ENCODE measurements at places on chromosomes 4 and X.
A peak's percentile ranks its signal among the peaks of the same experiment; 100 is the strongest.

- DNase-seq, result peak; percentile 67
Measured at GRCh38 chrX:1679238-1679637, 64.4 kb downstream of the ASMT start.

GRCh38 chr4:166924424-166924823, 309.9 kb downstream of the SPOCK3 start:
- DNase-seq, result no peak

GRCh38 chr4:121376556-121376955, 4.3 kb downstream of the QRFPR start:
- DNase-seq, result no peak

GRCh38 chr4:163901319-163901718, 406.8 kb downstream of the TMA16 start:
- DNase-seq, result no peak

GRCh38 chr4:102564399-102565059, 63.4 kb downstream of the NFKB1 start:
- peak; percentile 54 for DNase-seq

DNA sequence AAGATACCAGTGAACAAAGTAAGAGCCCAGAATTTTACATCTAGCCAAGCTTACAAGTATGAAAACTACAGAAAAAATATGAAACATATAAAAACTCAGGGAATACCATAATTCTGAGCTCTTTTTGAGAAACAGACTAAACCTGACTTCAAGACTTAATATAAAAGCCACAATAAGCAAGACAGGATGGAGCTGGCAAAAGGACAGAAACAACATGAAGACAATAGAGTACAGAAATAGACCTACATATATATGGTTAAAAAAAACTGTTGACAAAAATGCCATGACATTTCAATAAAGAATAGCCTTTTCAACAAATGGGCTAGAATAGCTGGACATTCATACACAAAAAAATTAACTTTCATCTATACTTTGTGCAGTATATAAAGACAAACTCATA, 49.4 kb downstream of the UBA6 start:
- no peak for DNase-seq

DNA sequence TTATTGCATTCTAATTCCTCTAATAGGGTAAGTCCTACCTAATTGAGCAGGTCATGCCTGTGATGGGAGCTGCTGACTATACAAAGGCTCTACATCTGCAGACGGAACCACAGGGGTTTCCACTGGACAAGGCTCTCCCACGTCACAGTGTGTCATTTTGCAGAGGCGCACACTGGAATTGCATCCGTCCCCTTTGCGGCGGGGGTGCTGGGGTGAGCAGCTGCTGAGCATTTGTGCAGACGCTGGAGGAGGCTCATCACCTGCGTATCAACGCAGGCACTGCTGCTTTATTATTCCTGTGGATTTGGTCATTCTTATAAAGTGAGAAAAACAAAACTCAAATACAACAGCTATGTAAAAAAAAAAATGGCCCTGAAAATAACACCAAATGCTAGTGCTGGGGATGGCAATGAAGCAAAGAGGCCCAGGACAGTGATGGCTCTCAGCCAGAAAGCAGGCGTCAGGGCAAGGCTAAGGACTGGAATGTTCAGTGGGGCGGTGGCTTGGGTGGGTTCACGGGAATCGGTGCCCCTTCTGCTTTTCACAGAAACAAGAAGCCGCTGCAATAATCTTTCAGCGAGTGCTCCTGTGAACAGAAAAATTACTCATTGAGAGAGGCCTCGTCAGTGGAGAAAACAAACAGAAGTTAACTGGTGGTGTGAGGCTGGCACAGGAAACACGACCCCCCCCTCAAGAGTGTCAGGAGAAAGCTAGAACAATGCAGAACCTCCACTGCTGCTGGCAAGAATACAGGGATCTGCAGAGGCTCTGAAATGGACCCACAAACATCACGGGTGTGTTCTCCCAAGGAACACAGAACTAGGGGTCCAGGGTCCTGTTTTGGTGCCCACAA, 67.8 kb downstream of the GATB start:
- no peak for DNase-seq

DNA sequence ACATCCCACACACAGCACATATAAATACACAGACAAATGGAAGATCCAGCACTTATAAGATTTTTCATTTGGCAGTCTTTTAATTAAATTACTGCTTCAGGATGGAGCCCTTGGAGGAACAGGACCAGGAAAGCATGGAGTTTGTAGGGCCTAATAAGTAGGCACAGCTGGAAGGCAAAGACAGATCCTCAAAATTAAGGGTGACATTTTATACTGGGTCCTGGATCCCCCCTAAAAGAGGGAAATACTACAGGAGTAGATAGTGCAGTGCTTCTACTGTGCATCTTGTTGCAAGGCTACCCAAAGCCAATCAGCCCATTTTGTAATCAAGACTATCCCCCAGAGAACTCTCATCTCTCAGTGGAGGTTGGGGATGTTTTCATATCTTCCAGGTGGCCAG, 1860.7 kb upstream of the PCDH10 start:
- DNase-seq, result no peak

DNA sequence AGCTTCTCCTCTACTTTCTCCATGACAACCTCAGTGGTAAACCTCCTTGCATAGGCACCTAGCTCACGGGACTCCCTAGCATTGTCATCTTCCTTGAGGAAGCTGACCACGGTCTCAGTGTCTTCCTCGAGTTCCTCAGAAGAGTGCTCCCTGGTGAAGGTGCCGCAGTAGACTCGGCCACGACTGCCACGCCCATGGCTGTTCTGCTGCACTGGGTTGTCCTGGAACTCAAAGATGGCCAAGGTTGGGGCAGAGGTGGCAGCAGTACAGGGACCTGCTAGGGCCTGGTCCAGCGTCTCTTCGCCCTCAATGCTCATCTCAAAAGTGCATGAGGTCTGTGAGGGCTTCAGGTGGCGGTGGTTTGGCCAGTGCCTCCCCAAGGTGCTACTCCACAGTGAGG, 147.9 kb upstream of the ARHGEF9 start:
- no peak for DNase-seq

DNA sequence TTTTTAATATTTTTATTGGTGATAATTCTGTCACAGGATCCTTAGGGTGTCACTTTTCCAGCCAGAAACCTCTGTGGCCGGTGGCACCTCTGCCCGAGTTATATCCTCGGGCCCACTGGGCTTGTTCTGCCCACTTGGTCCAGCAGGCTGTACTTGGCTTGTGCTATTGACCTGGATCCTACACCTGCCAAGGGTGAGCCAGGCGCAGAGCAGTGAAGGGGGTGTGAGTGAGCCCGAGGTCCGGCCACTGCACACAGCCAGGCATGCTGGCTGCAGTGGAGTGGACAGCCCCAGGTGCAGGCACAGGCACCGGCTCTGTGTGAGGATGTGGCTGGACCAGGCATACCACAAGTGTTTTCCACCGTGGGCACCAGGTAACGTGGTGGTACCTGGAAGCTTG, 54.7 kb upstream of the NUDT6 start:
- no peak for DNase-seq

- DNase-seq, result no peak
Measured at GRCh38 chr4:63169836-63170235, 1239.4 kb downstream of the TECRL start.

DNA sequence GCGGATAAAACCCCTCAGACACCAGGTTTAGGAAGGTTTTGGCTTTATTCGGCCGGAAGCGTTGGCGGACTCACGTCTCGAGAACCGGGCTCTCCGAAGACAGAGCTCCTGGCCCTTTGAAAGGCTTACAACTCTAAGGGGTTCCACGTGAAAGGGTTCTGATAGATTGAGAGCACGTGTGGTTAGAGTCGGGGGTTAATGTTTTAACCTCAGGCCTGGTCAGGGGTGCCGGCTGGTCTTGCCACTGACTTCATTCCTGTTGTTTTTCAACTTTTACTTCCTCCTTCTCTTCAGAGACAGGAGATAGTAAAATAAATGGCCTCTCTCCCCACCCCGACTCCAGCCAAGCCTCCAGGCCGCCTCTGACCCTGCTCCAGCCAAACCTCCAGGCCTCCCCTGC, 4.7 kb upstream of the ASMT start:
- DNase-seq, result no peak

- no peak for DNase-seq
Measured at GRCh38 chr4:6687947-6688878, 5.5 kb upstream of the S100P start.

GRCh38 chrX:115650916-115651315, 89.9 kb downstream of the PLS3 start:
- DNase-seq, result peak; percentile 54

DNA sequence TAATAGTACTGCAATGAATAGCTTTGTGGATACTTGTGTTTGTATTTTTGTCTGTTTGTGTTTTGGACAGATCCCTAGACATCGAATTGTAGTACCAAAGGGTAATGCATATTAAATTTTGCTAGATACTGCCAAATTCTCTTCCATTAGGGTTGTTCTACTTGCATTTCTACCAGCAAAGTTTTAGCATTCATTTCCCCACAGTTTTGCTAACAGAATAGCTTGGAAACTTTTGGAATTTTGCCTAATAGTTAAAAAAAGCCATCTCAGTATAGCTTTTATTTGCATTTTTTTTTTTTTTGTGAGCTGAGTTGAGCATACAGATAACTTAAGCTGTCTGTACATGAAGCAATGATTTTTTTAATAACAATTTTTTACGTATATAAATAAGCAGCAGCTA, 1084.9 kb downstream of the ADGRL3 start:
- no peak for DNase-seq

GRCh38 chrX:120653000-120653399, 23.1 kb upstream of the C1GALT1C1 start:
- DNase-seq, result peak; percentile 15

GRCh38 chrX:150536455-150537116, 31.8 kb upstream of the MTM1 start:
- no peak for DNase-seq

- DNase-seq, result no peak
Measured at GRCh38 chr4:80489798-80490197, 154.3 kb downstream of the CFAP299 start.

GRCh38 chr4:181613200-181613599, 630.0 kb upstream of the TENM3 start:
- no peak for DNase-seq

DNA sequence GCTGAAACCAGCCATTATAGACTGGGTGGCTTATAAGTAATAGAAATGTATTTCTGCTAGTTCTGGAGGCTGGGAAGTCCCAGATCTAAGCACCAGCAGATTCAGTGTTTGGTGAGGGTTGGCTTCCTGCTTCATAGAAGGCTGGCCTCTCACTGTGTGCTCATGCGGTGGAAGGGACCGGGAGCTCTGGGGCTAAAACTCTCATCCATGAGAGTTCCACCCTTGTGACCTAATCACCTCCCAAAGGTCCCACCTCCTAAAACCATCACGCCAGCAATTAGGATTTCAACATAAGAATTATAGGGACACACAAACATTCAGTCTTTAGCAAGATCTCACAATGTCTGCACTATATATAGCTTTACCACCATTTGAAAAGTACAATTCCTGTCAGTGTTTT, 215.2 kb downstream of the CBR4 start:
- DNase-seq, result no peak

DNA sequence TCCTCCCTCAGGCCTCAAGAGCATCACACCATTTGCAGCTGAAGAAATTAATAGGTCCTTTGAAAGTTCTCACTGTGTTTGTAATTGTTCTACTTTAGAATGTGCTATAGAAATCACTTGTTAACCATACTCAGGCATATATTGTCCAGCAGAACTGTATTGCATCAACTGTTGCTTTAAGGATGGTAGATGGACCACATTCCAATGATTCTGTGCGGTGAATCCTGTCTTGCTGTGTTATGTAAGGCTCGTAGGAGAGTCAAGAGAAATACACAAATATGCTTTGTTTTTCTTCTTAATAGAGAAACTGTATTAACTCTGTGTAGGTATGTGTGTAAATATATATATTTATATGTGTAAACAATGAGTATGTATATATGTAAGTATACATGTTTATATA, 6.3 kb upstream of the ADGRA3 start:
- DNase-seq, result peak; percentile 23

- DNase-seq, result peak; percentile 98
Measured at GRCh38 chr4:159398236-159398638, 295.4 kb downstream of the RAPGEF2 start.

DNA sequence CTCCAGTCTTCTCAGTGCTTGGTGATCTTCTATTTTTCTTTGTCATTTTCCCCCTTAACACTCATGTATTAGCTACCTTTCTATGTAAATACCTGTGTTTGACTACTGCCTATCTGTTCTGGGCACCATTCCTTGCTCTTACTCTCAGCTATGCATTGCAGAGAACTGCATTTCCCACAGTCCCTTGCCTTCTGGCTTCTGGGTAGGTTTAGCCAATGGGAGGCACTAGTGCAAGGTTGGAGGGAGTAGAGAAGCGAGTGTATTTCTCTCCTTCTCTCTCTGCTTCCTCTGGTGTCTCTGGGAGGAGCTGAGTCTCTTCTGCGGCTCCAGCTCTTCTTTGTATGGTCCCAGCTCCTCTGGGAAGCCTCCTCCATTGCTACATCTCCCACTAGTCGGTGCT, 50.5 kb downstream of the CWH43 start:
- no peak for DNase-seq

GRCh38 chr4:64479338-64479737, 70.1 kb upstream of the TECRL start:
- DNase-seq, result no peak

All from EH (cell line).